Astrocyte (in vitro differentiated cells and primary cell): ENCODE measurements at places on chromosomes 7 and 10. TPM values are rescaled to one million over a fixed set of nuclear protein-coding genes. Genes with fewer than 3 reads are reported as not detected.
A peak's percentile ranks its signal among the peaks of the same experiment; 100 is the strongest.

- DNase-seq: peak; percentile 27
- H3K4me1 ChIP-seq: peaks cover 10% of the 10 kb centered on the region
- H3K36me3 ChIP-seq: no peaks in the 10 kb centered on the region
- no peaks in the 10 kb centered on the region for H3K27me3 ChIP-seq
Measured at GRCh38 chr10:118950190-118950680, 79.3 kb upstream of the NANOS1 start.

DNA sequence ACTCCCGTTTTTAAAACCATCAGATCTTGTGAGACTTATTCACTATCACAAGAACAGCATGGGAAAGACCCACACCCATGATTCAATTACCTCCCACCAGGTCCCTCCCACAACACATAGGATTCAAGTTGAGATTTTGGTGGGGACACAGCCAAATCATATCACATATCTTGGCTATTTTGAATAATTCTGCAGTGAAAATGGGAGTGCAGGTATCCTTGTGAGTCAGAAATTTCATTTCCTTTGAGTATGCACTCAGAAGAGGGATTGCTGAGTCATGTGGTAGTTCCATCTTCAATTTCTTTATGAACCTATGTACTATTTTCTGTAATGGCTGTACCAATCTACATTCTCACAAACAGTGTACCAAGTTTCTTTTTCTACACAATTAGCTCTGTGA lies 125.8 kb downstream of the ANKRD7 start:
- DNase-seq: no peak
- no peaks in the 10 kb centered on the region for H3K4me1 ChIP-seq
- no peak overlapping the region for H3K4me3 ChIP-seq
- H3K27ac ChIP-seq: no peak overlapping the region
- H3K27me3 ChIP-seq: no peaks in the 10 kb centered on the region
- no peaks in the 10 kb centered on the region for H3K36me3 ChIP-seq

DNA sequence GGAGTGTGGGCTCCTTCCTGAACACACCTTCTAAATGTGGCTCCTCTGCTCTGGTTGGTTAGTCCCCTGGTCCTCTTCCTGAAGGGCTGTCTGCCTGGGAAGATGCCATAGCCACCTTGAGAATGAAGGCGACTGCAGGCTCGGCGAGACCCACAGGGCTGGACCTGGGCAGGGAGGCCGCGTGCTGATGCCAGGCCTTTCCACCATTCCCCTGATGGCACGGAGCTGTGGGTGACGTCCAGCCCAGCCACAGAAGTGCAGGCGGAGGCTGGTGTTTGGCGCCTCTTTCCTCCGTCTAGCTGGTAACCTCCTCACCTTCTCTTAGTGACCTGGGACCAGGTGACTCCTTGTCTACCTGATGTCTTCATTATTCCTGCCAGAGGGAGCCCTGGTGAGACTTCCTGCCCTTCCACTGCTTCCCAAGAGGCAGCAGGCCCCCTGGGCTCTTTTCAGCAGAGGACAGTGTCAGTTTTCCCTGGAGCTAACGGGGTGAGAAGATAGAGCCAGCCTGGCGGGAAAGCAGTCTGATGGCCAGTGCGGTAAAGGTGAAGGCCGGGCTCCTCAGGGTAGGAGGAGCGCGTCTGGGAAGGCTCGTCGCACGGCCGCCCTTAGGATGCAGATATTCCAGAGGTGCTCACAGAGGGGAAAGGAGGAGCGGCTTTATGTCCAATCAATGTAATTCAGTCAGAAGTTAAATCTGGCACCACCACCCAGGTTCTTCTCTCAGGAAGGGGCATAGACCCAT lies 34.9 kb downstream of the GBX1 start:
- no peak overlapping the region for H3K4me3 ChIP-seq
- no peak overlapping the region for H3K27ac ChIP-seq
- peaks cover 16% of the 10 kb centered on the region for H3K36me3 ChIP-seq
- no peaks in the 10 kb centered on the region for H3K27me3 ChIP-seq

DNA sequence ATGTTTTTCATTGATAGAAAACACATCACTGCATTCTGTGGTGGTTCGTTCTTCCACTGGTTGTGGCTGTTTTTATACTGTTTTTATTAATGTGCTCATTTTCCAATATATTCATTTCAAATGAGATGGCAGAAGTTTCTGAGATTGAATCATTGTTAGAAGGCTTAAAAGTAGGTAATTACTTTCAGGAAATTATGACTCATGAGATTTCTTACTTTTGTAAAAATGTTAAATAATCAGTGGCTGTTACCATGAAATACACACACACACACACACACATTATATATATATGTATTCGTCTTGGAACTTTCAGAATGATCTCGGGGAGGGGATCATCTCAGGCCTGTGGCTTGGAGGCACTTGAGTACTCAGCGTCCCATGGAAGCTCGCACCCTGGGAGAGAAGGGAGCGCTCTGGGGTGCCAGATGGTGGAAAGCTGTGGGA lies 66.1 kb downstream of the ZMYND11 start:
- H3K36me3 ChIP-seq: no peaks in the 10 kb centered on the region
- no peaks in the 10 kb centered on the region for H3K27me3 ChIP-seq
- DNase-seq: peak; percentile 75
- H3K27ac ChIP-seq: peak overlapping the region; percentile 42
- peaks cover 7% of the 10 kb centered on the region for H3K4me1 ChIP-seq

Gene MPLKIP
- 30.8 and 32.0 TPM in 2 replicates for total RNA-seq

Gene TCTN3
- 43.3 and 44.3 TPM in 2 replicates for total RNA-seq

DNA sequence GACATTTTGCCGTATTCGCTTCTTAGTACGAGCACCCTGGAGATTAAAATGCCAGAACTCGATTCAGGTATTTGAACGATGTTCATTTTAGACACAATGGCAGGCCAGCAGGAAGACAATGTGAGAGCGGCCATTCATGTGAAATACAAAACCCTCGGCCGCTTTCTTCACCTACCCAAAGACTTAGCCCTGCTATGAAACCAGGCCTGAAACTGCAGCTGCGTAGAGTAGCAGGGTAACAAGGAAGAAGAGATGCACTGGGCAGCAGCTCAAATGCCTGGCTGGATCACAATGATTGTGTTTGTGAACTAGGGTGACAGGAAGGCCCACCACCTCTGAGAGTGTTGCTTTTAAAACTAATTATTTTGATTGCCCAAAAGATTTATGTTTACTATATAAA lies 234.8 kb downstream of the TRIL start:
- H3K4me1 ChIP-seq: no peaks in the 10 kb centered on the region
- no peak overlapping the region for H3K27ac ChIP-seq
- H3K27me3 ChIP-seq: no peaks in the 10 kb centered on the region
- H3K4me3 ChIP-seq: no peak overlapping the region
- no peak for DNase-seq
- H3K36me3 ChIP-seq: peaks cover 19% of the 10 kb centered on the region

Gene GOLGA7B
- total RNA-seq: 0.16 TPM in 1 of 2 replicates, not detected in the other

DNA sequence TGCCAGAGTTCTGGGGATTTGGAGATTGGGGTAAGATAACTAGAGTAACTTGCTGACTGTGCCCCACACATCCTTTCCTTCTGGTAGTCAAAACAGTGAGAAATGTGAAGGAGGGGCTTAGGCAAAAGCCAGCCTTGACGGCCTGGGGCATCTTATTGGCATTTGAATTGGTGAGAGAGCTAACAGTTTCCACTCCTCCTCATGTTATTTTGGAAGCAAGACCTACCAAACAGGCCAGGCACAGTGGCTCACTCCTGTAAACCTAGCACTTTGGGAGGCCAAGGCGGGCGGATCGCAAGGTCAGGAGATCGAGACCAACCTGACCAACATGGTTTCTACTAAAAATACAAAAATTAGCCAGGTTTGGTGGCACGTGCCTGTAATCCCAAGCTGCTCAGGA lies 596.6 kb downstream of the GRM8 start:
- no peak for DNase-seq
- H3K27me3 ChIP-seq: no peaks in the 10 kb centered on the region
- H3K27ac ChIP-seq: no peak overlapping the region
- no peak overlapping the region for H3K4me3 ChIP-seq
- no peaks in the 10 kb centered on the region for H3K36me3 ChIP-seq

DNA sequence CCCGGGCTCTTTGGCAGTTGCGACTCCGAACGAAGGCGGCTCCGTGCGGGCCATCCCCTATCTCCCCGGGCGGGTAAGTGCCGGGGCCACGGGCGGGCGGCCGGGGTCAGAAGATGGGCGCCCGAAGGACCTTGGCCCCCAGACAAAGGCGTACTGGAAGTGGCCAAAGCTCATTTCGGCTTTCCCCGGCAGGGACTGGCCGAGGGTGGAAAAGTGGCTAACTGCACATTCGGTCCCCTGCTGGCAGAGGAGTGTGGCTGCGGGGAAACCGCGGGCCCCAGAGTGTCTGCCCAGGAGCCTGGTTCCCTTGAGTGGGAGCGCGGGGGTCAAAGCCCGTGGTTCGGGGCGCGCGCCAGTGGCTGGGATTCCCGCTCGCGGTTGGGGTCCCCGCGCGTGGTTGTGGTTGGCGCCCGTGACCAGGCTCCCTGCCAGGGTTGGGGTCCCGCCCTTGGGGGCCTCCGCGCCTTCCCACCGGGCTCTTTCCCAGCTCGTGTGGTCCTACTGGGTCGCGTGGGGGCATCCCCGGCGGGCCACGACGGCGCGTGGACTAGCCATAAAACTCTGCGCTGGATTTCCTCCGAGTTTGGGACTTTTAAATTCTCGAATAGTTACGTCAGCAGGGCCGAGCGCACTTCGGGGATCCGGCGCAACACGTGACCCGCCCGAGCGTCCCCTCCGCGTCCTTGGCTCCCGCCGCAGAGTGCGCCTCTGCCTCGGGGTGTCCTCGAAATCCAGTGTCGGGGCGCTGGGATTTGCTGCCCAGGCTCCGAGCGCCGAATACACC lies 124.4 kb downstream of the TACC2 start:
- H3K4me1 ChIP-seq: peaks cover 34% of the 10 kb centered on the region
- H3K27ac ChIP-seq: peak overlapping the region; percentile 96
- H3K4me3 ChIP-seq: peak overlapping the region; percentile 74
- H3K27me3 ChIP-seq: no peaks in the 10 kb centered on the region

DNA sequence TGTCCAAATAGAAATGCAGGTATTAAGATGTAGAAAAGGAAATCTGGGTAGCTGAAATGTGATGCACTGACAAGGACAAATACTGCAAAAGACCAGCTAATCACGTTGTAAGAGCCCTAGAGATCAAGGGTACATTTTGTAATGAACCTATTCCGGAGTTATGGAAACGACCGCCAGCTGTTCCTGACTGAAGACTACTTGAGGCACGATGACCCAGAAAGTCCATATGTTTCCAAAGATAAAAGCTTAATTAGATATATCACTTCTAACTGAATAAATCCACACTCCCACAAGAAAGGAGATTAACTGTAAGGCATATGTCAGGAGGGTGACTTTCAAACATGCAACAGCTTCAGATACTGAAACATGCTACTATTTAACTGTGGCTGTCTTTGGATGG lies 253.5 kb downstream of the NSUN6 start:
- H3K27ac ChIP-seq: no peak overlapping the region
- H3K27me3 ChIP-seq: peaks cover 9% of the 10 kb centered on the region
- no peak overlapping the region for H3K4me3 ChIP-seq
- no peak for DNase-seq

DNA sequence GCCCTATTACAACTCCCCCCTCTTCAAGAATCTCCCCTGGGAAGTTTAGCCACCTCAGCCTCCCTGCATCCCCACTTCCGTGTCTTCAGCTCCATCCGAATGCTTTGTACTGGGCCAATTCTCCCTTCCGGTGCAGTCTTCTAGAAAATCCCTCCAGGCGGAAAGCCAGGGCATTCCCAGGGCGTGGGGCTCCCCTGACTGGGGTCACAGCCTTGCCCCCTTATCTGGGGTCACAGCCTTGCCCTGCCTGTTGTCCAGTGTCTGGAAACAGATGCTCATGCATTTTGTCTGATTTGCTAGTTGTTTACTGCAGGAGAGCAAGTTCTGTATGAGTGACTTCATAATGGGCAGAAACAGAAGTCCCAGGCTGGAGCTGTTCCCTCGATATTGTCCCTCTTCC lies 112.5 kb upstream of the TCERG1L start:
- no peak overlapping the region for H3K4me3 ChIP-seq
- H3K27me3 ChIP-seq: no peaks in the 10 kb centered on the region
- no peak for DNase-seq
- H3K4me1 ChIP-seq: no peaks in the 10 kb centered on the region

GRCh38 chr7:2812114-2812487 lies 32.0 kb downstream of the GNA12 start:
- no peaks in the 10 kb centered on the region for H3K36me3 ChIP-seq
- no peaks in the 10 kb centered on the region for H3K27me3 ChIP-seq
- peak; percentile 68 for DNase-seq
- H3K4me3 ChIP-seq: peak overlapping the region; percentile 23

DNA sequence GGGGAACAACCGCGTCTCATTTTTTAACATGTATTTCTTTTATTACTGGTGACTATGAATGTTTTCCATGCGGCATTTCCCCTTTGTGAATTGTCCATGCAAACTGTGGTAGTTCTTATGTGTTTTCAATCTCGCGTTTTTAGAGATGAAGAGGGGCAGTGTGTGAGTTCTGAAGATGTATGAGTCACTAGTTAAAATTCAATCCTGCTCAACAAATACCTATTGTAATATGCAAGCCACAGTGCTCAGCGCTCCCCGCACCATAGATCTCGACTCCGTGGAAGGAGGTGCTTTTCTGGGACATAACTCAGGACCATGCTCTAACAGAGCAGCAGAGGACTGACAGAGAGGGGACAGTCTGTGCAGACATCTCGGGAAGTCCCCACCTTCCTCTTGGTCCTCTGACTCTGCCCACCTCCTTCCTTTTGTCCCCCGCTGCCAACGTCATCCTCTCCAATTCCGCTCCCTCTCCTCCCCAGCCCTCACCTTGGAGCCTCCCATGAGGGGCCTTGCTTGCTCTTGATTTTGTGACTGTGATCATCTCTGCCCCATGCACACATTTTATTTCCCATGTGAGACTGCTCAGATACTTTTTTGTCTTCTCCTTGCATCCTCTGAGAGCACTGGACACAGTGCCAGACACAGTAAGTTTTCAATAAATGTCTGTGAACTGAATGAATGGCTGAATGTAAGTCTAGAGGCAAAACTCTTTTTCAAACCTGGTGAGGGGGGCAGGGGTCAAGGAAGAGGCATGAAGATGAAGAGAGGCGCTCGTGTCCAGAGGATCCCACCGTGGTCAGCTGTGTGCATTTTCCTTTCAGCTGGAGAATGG lies 42.7 kb upstream of the PLEKHA1 start:
- H3K4me1 ChIP-seq: no peaks in the 10 kb centered on the region
- no peak overlapping the region for H3K27ac ChIP-seq
- H3K27me3 ChIP-seq: no peaks in the 10 kb centered on the region
- H3K4me3 ChIP-seq: no peak overlapping the region
- no peaks in the 10 kb centered on the region for H3K36me3 ChIP-seq

DNA sequence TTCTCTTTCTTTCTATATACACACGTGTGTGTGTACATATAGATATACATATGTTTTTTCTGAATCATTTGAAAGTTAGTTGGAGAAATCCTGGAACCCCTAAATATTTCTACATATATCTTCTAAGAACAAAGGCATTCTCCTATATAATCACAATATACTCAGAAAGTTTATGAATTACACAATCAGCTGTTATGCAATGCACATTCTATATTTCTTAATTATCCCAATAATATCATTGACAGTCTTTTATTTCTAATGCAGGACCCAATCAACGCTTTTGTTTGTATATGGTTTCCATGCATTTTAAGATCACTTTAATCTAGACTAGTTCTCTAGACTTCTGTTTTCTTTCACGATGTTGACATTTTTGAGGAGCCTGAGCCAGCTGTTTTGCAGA lies 27.7 kb upstream of the ZNF746 start:
- no peak for DNase-seq
- H3K27me3 ChIP-seq: no peaks in the 10 kb centered on the region
- H3K4me3 ChIP-seq: no peak overlapping the region
- no peak overlapping the region for H3K27ac ChIP-seq

Gene HYAL4
- total RNA-seq: not detected in 2 replicates

GRCh38 chr10:8380833-8381496 lies 326.5 kb downstream of the GATA3 start:
- H3K27me3 ChIP-seq: no peaks in the 10 kb centered on the region
- no peak overlapping the region for H3K4me3 ChIP-seq
- no peaks in the 10 kb centered on the region for H3K36me3 ChIP-seq
- no peaks in the 10 kb centered on the region for H3K4me1 ChIP-seq

Gene CPA4
- 98.6 and 111 TPM in 2 replicates for total RNA-seq

Gene ANK3
- total RNA-seq: 15.5 and 21.1 TPM in 2 replicates
